Natural killer cell treated with Interleukin-12 subunit alpha and Interleukin-12 subunit beta and Interleukin-15 and Interleukin-18, amount 100 ng/mL, for 72 hours (primary cell): ENCODE measurements at places on chromosomes 4 and X.

DNA sequence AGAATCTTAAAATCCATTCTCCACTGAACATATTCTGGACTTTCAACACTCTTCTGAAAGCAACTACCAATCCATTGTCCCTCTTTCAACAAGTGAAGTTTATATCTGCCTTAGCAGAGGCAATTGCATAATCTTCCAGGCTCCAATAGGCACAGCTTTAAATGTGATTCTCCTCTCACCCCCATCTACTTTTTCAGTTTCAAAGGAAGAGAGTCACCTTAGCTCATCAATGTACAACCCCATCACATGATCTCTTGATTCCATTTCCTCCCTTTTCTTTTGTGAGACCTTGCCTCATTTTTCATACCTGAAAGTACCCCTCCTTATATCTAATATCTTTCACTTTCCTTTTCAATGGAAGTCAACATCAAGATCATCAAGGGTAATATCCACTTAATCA, 921.7 kb upstream of the EPHA5 start:
- DNase-seq = no peak

GRCh38 chr4:124191329-124191728, 521.2 kb downstream of the ANKRD50 start:
- DNase-seq = no peak

DNA sequence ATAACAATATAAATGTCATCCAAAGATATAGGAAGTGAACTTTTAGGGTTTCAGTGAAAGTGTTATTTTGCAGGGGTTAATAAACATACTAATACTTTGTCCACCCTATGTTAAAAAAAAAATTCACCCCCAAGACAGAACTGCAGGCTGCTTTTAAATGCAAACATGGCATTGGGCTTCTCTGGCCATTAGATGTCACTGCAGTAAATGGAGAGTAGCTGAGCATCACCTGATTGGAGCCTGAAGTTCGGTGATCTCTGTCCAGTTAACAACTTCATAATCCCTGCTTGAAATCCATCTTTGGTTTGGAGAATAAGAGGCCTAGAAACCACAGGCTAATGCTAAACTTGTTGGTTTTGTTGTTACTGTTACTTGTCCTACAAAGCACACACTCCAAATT, 18.7 kb downstream of the SLC25A43 start:
- DNase-seq = no peak

DNA sequence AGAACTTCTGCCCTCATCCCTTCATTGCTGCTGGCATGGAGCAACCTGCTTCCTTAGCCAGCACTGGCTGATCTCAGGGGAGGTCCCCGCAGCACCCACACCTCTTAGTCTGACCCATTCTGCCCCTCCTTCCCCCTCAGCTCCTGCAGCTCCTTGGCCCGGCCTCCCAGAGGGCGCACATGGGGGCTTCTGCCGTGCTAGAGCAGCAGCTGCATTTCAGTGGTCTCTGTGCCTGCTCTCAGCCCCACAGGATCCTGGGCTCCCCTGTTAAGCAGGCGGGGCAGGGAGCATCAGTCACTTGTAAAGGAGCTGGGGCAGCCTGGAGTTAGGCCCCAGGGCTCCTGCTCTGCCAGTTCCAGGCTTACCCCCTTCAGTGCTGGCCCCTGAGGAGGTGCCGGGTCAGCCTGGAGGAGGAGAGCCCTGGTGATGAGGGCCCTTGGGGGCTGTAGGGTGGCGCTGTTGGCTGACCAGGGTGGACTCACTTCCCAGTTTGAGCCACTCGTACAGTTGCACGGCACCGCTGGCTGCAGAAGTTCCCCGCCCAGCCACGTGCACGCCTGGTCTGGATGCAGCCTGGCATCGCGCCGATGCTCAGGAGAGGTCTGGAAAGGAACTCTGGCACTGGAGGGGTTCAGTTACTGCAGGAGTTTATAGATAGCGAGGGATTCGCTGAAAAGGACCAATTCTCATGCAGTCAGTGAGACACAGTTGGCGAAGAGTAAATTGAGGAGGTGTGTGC, 85.1 kb upstream of the PSAPL1 start:
- no peak for DNase-seq

- DNase-seq = no peak
These were observed 116.1 kb downstream of the SHROOM3 start for GRCh38 chr4:76550966-76551780.

DNA sequence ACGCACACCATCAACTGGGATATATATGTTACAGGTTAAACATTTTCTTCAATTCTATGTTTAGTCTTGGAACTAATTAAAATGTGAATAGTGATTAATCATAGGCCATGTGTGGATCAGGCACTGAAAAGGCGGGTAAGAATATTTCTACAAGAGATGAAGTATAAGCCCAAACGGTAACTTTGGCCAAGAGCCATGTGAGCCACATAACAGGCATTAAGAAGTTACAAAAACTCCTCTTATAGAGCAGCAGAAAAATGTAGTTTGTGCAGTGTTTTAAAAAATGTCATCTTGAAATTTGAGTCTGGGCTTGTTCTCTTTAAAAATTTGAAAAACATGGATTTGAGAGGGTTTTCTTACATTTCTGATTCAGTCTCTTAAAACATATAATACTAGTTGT, 521.8 kb upstream of the DIPK2B start:
- DNase-seq = no peak

DNA sequence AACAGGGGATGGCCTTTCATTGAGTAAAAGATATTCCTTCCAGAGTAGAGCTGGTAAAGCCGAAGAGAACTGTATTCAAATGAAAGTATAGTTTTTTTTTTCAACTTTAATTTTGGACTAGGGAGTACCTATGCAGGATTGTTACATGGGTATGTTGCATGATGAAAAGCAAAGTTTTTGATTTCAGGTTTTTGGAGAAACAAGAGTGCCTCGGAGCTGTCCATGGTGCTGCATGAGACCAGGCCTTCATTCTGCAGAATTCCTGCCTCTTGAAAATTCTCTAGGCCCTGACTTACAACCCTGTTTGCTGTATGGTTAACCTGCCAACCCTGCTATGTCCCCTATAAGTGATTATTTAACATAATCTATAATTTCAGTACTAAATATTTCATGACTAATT, 1065.7 kb upstream of the FTHL17 start:
- no peak for DNase-seq

GRCh38 chr4:54315561-54316538, 86.8 kb downstream of the PDGFRA start:
- DNase-seq = no peak

- DNase-seq = no peak
These were observed 72.9 kb downstream of the CLNK start for GRCh38 chr4:10611673-10612072.

DNA sequence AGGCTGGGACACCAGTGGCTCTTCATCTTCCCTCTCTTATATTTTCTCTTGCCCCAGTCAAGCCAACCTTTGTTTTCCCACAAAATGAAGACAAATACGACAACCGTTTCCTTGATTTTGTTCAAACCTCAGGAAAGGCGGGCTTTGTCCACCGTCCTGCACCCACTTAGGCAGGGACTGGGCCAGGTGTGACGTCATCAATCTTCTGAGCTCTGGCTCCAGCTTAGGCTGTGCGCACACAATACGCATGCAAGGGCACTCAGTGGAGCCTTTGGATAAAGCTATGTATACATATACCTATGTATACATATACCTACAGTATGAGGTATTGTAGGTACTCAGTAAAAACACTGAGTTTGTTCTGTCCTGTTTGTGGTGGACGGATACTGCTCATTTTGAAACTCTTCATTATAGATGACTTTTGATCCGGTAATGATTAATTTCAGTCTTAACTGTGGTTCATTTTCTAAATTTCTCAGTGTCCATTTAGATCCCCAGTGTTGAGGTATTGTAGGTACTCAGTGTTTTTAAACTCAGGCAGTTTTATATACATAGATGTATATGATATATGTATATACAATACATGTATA, 194.9 kb downstream of the MGST2 start:
- DNase-seq = no peak

GRCh38 chr4:3780347-3781171, 14.4 kb downstream of the ADRA2C start:
- DNase-seq = no peak

GRCh38 chrX:25020905-25021449, 5.2 kb upstream of the ARX start:
- no peak for DNase-seq

GRCh38 chr4:15182600-15183220, 180.4 kb downstream of the CPEB2 start:
- DNase-seq = no peak

GRCh38 chrX:107429090-107429489, 20.4 kb upstream of the FRMPD3 start:
- DNase-seq = no peak

- no peak for DNase-seq
These were observed 74.4 kb downstream of the LUZP4 start for GRCh38 chrX:115363897-115364296.

DNA sequence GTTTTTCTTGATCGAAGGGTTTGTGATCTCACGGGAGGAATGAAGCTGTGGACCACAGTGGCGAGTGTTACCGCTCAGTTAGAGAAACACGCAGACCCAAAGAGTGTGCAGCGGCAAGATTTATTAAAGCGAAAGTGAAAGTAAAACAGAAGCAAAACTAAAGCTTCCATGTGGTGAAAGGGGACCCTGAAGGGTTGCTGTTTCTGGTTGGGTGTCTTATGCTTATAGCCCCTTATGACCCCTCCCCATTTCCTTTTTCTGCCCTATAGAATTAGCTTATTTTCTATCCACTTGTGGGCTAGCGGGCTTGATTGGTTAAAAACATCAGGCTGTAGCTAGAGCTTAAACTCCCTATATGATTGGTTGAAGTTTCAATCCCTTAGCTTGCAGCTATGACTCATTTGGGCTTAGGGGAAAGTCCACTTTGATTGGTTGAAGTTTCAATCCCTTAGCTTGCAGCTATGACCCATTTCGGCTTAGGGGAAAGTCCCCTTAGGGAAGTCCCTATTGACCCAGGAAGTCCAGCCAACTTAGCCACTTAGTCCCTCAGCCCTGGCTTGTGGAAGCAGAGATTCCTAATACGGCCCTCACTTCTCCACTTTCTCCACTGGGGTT, 171.2 kb upstream of the NWD2 start:
- DNase-seq = no peak

DNA sequence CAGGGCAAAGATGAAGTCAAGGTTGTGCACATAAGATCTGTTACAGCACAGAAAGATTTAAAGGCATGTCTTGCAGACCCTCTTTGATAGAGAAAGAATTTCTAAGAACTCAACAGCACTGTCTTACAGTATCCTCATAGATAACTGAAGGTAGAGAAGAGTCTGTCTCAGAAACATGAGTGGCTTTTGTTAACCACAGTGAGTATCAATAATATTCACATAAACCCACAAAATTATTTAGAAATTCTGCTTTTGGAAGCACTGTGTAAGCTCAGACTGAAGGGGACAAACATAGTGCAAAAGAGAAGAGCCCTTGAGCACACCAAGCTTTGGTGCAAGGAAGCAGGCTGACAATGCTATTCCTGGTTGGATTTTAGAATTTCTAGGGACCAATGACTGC, 166.0 kb upstream of the SH3RF1 start:
- DNase-seq = no peak

GRCh38 chr4:173685831-173686210, 155.8 kb upstream of the HAND2 start:
- DNase-seq = no peak

DNA sequence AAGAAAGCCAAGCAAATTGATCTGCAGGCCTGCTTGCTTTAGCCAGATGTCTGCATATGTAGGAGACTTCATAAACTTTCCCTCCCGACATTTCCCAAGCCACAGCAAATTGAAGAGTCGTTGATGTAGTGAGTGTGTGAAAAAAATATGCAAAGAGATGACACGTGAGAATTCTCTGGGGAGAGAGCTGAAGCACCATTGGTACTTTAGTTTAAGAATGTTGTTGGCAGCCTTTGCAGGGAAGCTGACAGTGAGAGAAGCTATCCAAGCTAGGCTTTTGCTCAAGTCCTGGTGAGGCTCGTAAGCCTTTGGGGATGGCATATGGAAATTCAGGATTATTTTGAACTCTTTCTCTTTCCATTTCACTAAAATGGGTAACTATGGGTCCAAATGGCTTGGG, 87.5 kb downstream of the GLRA2 start:
- DNase-seq = no peak

DNA sequence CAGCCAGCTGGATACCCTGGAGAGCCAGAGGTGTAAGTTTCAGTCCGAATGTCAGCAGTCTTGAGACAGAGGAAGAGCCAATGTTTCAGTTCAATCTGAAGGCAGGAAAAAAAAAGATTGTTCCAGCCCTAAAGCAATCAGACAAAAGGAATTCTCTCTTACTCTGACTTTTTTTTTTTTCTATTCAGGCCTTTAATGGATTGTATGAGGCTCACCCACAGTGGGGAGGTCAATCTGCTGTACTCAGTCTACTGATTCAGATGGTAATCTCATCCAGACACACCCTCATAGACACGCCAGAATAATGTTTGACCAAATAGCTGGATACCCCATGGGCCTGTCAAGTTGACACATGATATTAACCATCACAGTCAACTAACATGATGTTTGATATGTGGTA, 51.9 kb downstream of the TEX13A start:
- DNase-seq = no peak

DNA sequence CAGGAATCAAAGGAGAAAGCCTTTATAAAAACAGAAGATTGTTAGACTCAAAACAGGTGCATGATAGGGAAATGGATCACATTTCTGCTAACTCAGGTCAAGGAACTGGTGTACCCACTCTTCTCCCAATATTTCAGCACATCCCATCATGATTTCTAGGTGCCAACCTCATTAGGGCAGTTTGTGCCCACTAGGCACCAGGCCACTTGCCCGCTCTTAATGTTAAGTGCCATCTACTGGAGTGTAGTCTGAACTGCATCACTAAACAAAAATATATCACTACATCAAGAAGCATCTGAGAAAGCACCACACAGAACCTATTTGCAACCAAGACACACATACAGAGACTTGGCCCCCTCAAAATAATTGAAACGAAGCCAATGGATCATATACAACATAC, 140.4 kb upstream of the GRID2 start:
- DNase-seq = no peak

DNA sequence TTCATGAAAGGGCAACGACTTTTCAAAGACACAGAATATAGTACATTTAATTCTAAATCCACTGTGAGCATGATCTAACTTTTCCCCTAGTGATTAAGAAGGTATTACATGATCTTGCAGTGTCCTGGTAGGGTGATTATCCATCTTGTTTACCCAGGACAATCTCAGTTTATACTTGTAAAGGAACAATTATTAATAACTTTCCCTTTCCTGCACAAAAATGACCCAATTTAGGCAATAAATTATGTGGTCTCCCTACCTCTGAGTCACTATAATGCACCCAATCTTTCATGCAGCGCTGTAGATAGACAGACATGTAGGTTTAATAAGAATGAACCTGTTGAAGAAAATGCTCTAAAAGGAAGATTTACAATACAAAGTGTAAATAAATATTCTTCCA, 22.7 kb downstream of the UNC5C start:
- DNase-seq = no peak

DNA sequence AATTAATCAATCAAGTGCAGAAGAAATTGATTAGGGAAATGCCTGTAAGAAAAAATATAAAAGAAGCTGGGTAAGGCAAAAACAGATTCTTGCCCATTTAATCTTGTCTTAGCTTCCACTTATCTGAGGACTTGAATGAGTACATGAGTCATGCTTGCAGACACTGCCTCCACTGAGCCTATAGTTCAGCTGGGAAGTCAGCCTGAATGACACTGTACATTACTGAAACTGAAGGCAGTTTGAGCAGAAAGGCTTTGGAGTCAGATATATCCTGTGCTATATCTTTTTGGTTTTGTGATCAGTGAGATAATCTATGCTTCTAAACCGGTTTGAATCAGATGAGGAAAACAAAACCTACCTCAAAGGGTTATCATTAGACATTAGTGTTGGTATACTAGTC, 61.3 kb downstream of the NUDT11 start:
- no peak for DNase-seq
